ENCODE measurements at places on chromosomes 12 and 14. TPM values are rescaled to one million over a fixed set of nuclear protein-coding genes. Genes with fewer than 3 reads are reported as not detected.

The PLEK2 gene
- 3.9 TPM for total RNA-seq

The RD3L gene
- total RNA-seq: not detected

The CNTN1 gene
- total RNA-seq: not detected

The CRIP1 gene
- total RNA-seq: 2.9 TPM

The ADAM20 gene
- total RNA-seq: not detected

The CCDC38 gene
- total RNA-seq: not detected

The MUCL1 gene
- total RNA-seq: not detected

The CPNE8 gene
- 13.4 TPM for total RNA-seq

The CIROP gene
- total RNA-seq: not detected

The KERA gene
- not detected for total RNA-seq

All from cardiac atrium fibroblast (primary cell).